GM13977 (cell line): ENCODE measurements at places on chromosomes 2 and 18.
A peak's percentile ranks its signal among the peaks of the same experiment; 100 is the strongest.

- no peak for DNase-seq
Observed at GRCh38 chr2:105187531-105187930, 54.0 kb upstream of the GPR45 start.

GRCh38 chr18:3525870-3526420 is 76.0 kb downstream of the TGIF1 start:
- peak; percentile 54 for DNase-seq

DNA sequence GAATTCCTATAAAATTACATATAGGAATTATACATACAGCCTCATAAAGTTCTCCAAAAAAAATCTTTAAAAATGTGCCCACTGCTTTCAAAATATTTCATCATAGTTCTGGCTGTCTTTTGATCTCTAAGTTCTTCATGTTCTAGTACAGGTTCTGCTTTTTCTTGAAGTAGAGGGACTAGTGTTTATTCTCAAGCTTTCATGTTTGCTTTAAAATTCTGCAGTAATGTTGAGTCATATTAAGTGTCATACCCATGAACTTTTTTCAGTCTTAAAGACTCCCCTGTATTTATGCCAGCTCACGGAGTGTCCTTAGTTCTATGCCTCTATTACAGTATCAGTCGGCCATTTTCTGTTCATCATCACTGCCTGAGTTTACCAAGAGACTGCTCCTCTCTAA is 54.8 kb upstream of the CCDC141 start:
- no peak for DNase-seq

DNA sequence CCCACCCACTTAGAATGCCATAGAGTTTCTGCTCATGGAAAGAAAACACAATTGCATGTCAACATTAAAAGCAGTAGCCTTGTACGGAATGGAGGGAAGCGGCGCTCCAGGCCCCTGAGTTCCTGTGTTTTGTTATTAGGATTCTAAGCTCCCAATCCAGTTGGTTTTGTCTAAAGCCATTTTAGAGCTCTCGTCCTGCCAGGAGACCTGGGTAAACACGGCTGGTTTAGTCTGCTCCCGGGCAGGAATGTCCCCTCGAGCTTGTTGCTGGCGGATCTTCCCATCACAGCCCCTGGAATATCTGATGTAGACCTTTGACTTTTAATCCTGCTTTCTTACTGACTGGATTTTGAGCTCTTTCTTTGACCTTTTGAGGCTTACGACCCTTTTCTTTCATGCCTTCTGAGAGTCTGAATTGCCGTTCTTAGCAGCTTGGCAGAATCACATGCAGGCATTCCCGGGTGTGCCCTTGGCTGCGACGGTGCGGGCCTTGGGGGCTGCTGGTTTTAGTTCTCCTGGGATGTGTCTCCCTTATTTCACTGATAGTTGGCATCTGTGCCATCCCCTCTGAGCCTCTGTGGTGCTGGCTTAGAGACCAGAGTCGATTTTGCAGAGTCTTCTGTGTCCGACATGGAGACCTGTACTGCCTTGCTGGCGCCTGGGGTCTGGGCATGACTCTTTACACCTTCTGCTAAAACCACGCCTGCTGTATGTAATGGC is 25.4 kb downstream of the GREB1 start:
- DNase-seq, result no peak

- no peak for DNase-seq
Observed at GRCh38 chr2:236259371-236259770, 4.8 kb downstream of the ASB18 start.

GRCh38 chr18:48781163-48781987 is 169.4 kb downstream of the SMAD7 start:
- DNase-seq, result no peak

DNA sequence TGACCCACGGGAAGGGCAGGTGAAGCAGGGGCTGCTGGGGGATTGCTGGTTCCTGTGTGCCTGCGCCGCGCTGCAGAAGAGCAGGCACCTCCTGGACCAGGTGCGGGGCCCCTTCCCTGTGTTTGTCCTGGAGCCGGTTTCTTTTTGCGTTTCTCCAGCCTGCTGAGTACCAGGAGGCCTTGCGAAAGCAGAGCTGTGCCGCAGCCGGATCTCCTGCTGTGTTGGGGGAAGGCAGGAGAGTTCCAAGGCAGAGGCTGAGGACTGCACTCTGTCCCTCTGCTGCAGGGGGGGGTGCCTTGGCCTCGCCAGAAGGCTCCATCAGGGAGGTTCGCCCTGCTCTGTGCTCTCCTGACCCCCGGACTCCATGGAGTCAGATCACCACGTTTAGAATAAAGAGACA is 2.8 kb downstream of the CAPN10 start:
- DNase-seq, result no peak
